Heart left ventricle (tissue), 16 donors: ENCODE measurements at places on chromosomes 12 and 14. TPM values are rescaled to one million over a fixed set of nuclear protein-coding genes. Genes with fewer than 3 reads are reported as not detected.

- H3K27me3 ChIP-seq = peaks cover 5% of the 10 kb centered on the region
- H3K27ac ChIP-seq = no peak overlapping the region
- DNase-seq = no peak
- H3K4me1 ChIP-seq = no peaks in the 10 kb centered on the region
Measured at GRCh38 chr12:54650409-54650808, 2.2 kb upstream of the DCD start.

GRCh38 chr12:119694111-119694510 lies 26.2 kb downstream of the PRKAB1 start:
- H3K36me3 ChIP-seq = no peaks in the 10 kb centered on the region
- no peak for DNase-seq
- H3K4me3 ChIP-seq = no peak overlapping the region
- no peak overlapping the region for H3K27ac ChIP-seq
- H3K4me1 ChIP-seq = no peaks in the 10 kb centered on the region

GRCh38 chr12:91400271-91400670 lies 217.7 kb upstream of the DCN start:
- H3K4me3 ChIP-seq = no peak overlapping the region
- no peak for DNase-seq
- H3K4me1 ChIP-seq = no peaks in the 10 kb centered on the region
- no peaks in the 10 kb centered on the region for H3K36me3 ChIP-seq
- no peak overlapping the region for H3K27ac ChIP-seq

Gene WNT1
- total RNA-seq = not detected

Gene BCAT1
- 5.9 TPM for total RNA-seq
